Keratinocyte (primary cell): ENCODE measurements at places on chromosomes 5 and 9.

GRCh38 chr9:133360400-133361393 lies 4.3 kb downstream of the SURF2 start:
- H3K36me3 ChIP-seq = peaks cover 41% of the 10 kb centered on the region
- no peak overlapping the region for H3K4me3 ChIP-seq
- H3K27ac ChIP-seq = no peak overlapping the region

GRCh38 chr9:121395558-121395957 lies 25.5 kb upstream of the STOM start:
- H3K4me3 ChIP-seq = no peak overlapping the region
- H3K4me1 ChIP-seq = peaks cover 51% of the 10 kb centered on the region
- DNase-seq = no peak
- H3K27ac ChIP-seq = peak overlapping the region; percentile 17

- no peak for DNase-seq
- H3K4me1 ChIP-seq = no peaks in the 10 kb centered on the region
Measured at GRCh38 chr5:29114331-29114768, 2076.0 kb upstream of the CDH9 start.

DNA sequence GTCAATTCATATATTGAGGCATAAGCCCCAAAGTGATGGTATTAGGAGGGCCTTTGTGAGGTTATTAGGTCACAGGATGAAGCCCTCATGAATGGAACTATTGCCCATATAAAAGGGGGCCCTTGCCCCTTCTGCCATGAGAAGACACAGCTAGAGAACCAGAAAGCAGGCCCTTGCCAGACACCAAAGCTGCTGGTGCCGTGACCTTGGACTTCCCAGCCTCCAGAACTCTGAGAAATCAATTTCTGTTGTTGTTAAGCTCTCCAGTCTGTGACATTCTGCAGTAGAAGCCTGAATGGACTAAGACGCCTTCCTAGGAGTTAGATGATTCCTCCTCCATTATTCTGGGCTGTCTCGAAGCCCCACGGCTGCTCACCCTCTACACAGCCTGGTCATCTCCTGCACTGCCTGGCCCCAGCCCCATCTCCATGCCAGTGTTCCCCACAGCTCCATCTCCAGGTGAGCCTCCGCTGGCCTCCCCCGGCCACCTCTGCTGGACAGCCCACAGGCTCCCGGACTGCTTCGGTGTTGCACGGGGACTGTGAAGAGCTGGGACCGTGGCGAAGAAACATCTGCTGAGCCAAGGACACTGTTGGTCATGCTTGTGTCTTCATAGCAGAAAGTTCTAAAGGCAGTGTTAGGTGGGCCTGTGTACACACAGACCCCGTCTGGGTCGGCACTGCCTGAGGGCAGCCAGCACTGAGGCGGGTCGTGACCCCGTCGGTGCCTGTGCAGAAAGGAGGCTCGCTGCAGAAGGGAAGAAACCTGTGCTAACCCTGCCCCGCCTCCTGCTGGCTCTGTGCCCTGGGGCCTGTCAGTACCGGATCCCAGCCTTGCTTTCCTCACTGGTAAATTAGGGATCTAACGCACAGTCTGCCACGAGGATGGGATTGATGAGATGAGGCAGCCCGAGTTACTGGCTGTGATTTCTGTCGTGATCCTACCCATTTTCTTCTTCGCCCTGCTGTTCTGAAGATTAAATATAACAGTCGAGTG lies 55.1 kb upstream of the CNOT6 start:
- peaks cover 10% of the 10 kb centered on the region for H3K27me3 ChIP-seq
- H3K4me3 ChIP-seq = no peak overlapping the region
- no peak overlapping the region for H3K27ac ChIP-seq
- DNase-seq = no peak
- no peaks in the 10 kb centered on the region for H3K36me3 ChIP-seq
- H3K4me1 ChIP-seq = no peaks in the 10 kb centered on the region

DNA sequence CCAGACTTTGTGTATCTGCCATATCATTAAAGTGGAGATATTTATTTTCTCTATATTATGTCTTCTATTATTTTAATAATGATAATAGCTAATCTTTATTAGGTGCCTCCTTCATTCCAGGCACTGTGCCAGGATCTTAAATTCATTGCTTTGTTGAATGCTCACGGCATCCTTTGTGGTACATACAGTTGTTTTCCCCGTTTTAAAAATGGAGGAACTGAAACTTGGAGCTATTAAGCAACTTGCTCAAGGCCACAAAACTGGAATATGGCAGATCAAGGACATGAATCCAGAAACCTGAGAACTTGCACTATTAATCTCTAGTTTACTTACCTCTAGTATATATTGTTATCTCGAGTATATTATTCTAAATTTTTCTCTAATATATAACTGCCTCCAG lies 41.5 kb upstream of the PPP3R2 start:
- H3K4me3 ChIP-seq = no peak overlapping the region
- H3K36me3 ChIP-seq = no peaks in the 10 kb centered on the region
- no peaks in the 10 kb centered on the region for H3K27me3 ChIP-seq
- DNase-seq = no peak

DNA sequence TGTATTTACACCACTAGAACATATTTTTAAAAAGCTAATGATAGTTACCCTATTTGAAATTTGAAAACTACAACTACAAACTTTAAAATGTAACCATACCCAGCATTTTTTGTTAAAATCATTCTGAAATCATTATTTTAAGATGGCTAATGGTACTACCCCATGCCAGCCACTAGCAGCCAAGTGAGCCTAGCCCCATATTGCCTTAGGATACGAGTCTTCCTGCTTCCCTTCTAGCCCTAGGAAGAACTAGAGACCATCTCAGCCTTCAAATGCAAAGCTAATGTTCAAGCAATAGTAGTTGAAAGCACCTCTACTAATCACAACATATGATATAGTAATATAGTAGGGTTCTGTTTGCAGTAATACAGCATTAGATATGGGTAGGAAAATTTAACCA lies 24.0 kb upstream of the VCAN start:
- H3K27me3 ChIP-seq = no peaks in the 10 kb centered on the region
- no peaks in the 10 kb centered on the region for H3K4me1 ChIP-seq
- no peak overlapping the region for H3K4me3 ChIP-seq
- DNase-seq = no peak
- H3K27ac ChIP-seq = no peak overlapping the region
- H3K36me3 ChIP-seq = no peaks in the 10 kb centered on the region

GRCh38 chr5:125057912-125058826 lies 311.7 kb upstream of the ZNF608 start:
- H3K27me3 ChIP-seq = no peaks in the 10 kb centered on the region
- peaks cover 20% of the 10 kb centered on the region for H3K4me1 ChIP-seq
- no peak overlapping the region for H3K27ac ChIP-seq

DNA sequence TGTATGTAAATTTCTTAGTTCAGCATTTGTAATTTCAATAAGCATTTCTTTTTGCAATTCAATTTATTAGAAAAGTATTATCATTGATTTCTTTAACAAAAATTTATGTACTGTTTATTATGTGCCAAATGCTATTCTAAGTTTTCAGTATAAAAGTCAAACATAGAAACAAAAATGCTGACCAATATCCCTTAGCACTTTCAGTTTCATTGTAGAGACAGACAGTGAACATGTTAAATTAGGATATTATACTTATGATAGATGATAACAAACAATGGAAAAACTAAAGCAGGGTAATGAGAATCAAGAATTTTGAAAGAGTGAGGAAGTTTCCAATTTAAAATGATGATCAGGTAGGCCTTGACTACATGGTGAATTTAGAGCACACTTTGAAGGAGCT lies 1106.0 kb downstream of the TAF11L14 start:
- no peak overlapping the region for H3K4me3 ChIP-seq
- no peak overlapping the region for H3K27ac ChIP-seq
- no peaks in the 10 kb centered on the region for H3K4me1 ChIP-seq
- no peaks in the 10 kb centered on the region for H3K36me3 ChIP-seq

- H3K27ac ChIP-seq = no peak overlapping the region
- DNase-seq = no peak
- no peaks in the 10 kb centered on the region for H3K36me3 ChIP-seq
- H3K4me1 ChIP-seq = no peaks in the 10 kb centered on the region
Measured at GRCh38 chr5:82341325-82341724, 63.2 kb upstream of the RPS23 start.

- H3K27ac ChIP-seq = no peak overlapping the region
- no peaks in the 10 kb centered on the region for H3K27me3 ChIP-seq
- no peak overlapping the region for H3K4me3 ChIP-seq
- no peaks in the 10 kb centered on the region for H3K36me3 ChIP-seq
- H3K4me1 ChIP-seq = no peaks in the 10 kb centered on the region
Measured at GRCh38 chr5:21071986-21072385, 1084.0 kb upstream of the CDH18 start.

DNA sequence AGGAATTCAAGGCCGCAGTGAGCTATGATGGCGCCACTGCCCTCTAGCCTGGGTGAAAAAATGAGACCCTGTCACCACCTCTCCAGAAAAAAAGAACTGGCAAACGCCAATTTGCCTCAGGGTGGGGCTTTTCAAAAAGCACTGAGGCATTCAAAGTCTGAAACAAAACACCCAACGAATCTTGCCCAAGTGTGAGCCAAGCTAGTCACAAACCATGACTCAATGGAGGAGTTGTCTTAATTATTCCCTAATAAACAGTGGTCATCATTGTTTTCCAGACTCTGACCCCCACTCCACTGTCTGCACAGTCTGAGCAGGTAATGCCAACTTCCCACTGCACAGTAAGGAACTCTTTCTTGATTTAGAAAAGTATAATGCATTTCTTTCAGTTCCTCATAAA lies 16.8 kb downstream of the FRMD3 start:
- no peak for DNase-seq
- no peak overlapping the region for H3K4me3 ChIP-seq
- H3K27me3 ChIP-seq = no peaks in the 10 kb centered on the region
- H3K27ac ChIP-seq = no peak overlapping the region
- H3K36me3 ChIP-seq = no peaks in the 10 kb centered on the region
- no peaks in the 10 kb centered on the region for H3K4me1 ChIP-seq

GRCh38 chr9:14428781-14429230 lies 114.9 kb upstream of the NFIB start:
- no peak overlapping the region for H3K4me3 ChIP-seq
- no peak overlapping the region for H3K27ac ChIP-seq
- no peaks in the 10 kb centered on the region for H3K36me3 ChIP-seq
- peaks cover 17% of the 10 kb centered on the region for H3K27me3 ChIP-seq

DNA sequence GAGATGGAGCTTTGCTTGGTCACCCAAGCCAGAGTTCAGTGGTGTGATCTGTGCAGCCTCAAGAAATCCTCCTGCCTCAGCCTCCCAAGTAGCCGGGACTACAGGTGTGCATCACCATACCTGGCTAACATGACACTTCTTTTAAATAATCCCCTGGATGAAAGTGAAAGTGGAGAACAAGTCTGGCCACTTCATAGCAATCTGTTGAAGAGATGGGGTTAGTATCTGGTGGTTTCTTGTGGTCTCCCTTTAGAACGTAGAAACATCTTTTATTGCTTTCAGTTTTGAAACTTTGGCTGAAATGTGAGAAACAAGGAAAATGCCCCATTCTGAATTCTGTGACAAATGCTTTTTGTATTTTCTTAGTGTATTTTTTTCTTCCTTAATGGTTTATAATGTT lies 452.5 kb upstream of the RIOK2 start:
- no peaks in the 10 kb centered on the region for H3K36me3 ChIP-seq
- no peaks in the 10 kb centered on the region for H3K27me3 ChIP-seq
- DNase-seq = no peak
- no peak overlapping the region for H3K27ac ChIP-seq
- no peaks in the 10 kb centered on the region for H3K4me1 ChIP-seq

DNA sequence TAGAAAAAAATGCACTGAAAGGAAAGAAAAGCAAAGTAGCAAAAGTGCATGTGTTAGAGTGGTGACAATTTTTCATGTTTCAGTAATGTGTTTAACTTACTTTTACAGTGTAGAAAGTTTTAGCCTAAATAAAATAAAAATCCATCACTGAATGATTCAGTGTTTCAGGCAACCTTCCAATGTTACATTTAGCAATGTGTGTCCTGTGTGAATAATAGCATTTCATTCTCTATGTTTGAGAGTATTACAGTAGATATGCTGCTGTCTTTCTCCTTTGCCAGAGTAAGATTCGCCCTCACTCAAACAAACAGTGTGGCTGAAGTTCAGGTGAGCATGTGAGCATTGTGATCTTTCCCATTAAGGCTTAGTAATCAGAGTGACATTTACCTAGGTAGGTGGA lies 171.1 kb downstream of the TARS1 start:
- no peaks in the 10 kb centered on the region for H3K27me3 ChIP-seq
- no peaks in the 10 kb centered on the region for H3K36me3 ChIP-seq
- H3K4me3 ChIP-seq = no peak overlapping the region
- H3K27ac ChIP-seq = no peak overlapping the region
- DNase-seq = no peak

- H3K27ac ChIP-seq = no peak overlapping the region
- no peaks in the 10 kb centered on the region for H3K36me3 ChIP-seq
- no peaks in the 10 kb centered on the region for H3K4me1 ChIP-seq
Measured at GRCh38 chr5:61082516-61083280, 79.6 kb downstream of the SMIM15 start.

DNA sequence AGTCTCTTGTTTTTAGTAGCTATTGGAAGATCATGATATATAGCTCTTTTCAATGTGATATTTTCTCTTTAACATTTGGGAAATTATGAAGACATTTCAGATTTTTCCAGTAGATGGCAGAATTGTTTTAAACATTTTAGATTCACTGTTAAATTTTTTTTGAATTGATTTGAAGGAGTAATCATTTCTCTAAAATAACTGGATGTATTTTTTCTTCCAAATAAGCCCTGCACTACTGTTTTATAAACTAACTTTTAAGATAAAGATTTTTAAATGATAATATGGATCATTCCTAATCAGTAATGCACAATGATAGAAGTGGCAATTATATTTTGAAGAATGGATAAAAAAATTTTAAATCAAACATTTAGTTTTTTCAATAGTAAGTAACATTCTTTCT lies 14.2 kb downstream of the NDUFAF2 start:
- no peaks in the 10 kb centered on the region for H3K27me3 ChIP-seq
- no peak for DNase-seq
- no peaks in the 10 kb centered on the region for H3K4me1 ChIP-seq
- H3K36me3 ChIP-seq = no peaks in the 10 kb centered on the region
- no peak overlapping the region for H3K27ac ChIP-seq

DNA sequence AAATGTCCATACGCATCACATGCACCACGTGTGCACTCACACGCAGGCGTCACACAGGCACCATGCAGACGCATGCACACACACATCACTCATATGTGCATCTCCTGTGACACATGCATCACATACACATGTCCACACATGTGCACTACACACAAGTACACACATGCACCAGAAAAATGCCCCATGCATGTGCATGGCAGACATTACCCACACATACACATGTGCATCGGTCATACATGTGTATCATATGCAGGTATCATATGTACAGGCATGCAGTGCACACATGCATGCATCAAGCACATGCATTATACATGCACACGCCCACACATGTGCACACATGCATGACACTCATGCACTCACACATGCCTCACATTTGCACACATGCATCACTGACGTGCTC lies 26.1 kb downstream of the ADAMTS2 start:
- no peaks in the 10 kb centered on the region for H3K4me1 ChIP-seq
- H3K36me3 ChIP-seq = no peaks in the 10 kb centered on the region
- no peak for DNase-seq
- H3K27me3 ChIP-seq = no peaks in the 10 kb centered on the region
- H3K27ac ChIP-seq = no peak overlapping the region
- H3K4me3 ChIP-seq = no peak overlapping the region

GRCh38 chr5:109743770-109744212 lies 54.1 kb downstream of the MAN2A1 start:
- H3K27ac ChIP-seq = peak overlapping the region; percentile 64
- DNase-seq = peak; percentile 52
- H3K27me3 ChIP-seq = no peaks in the 10 kb centered on the region
